CD4-positive, alpha-beta T cell (primary cell): ENCODE measurements at places on chromosomes 16 and 17.

DNA sequence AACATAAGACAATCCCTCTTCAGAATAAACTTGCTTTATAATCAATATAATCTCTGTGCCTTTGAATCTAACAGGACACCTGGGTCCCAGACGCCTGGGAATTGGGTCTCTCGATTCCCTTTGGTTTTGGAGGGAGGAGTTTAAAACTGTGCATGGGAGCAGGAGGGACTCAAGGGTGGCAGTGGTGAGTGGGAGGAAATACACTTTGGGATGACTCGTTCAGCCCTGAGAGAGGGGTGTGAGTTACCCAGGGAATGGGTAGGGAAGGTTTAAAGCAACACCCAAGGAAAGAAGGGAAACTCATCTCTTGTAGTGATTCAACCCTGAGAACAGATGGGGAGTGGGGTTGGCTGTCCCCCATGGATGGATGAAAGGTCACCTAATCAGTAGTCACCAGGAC, 1.6 kb downstream of the RANGRF start:
- DNase-seq, result no peak

DNA sequence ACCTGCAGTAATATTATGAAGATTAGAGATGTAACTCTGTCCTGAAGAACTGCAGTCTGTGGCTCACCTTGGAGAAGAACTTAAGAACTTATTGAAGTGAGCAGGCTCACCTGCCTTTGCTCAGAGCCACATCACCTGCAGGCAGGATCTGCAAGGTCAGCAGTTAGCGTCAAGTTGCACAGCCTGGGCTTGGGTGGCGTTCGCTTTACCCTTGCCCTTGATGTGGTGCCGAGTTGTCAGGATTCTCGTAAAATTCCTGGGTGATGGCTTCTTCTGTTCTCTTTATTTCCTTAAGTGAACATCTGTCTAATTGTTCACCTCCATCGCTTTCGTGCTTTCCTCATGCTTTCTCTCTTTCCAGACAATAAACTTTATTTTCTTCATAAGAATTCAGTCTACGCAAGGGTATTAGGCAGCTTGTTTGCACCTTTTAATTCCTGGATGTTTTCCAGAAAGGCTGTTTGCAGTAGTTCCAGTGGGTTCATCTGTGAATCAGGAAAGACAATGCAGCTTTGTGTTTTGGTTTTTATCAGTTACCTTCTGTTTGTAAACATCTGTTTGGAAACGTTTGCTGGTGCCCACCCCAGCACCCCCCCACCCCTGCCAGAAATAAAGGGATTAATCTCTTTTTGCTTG, 254.3 kb downstream of the WWOX start:
- DNase-seq, result no peak

DNA sequence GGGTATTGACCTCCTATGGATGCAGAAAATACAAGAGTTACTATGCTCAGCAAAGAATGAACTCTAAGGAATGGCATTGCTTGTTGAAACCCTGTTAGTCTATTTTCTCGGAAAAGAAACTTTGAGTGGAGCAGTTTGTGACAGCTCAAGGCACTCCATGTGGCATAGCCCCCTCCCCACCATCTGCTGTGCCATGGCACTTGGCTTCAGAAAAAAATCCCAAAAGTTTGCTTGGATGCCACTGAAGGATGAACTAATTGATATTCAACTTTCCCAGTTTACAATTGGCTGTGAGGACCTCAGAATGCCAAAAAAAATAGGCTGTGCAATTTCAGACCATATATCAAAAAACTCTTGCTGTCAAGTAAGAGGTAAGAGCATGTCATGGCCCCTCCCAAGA, 1.8 kb downstream of the KRT31 start:
- no peak for DNase-seq

DNA sequence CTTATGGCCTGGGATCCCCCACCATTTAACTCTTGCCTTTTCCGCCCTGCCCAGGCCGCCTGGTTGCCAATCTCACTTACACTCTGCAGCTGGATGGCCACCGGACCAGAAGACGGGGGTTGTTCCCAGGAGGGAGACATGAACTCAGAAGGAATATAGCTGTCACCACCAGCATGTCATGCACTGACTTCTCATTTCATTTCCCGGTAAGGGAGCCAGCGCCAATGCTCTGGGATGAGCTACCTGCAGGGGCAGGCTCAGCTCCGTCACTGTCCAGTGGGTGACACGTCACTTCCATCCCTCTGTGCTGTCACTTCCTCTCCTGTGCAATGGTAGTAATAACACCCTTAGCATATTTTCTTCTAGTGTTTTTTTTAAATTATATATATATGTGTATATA, 26.7 kb downstream of the ITGAL start:
- DNase-seq, result no peak

DNA sequence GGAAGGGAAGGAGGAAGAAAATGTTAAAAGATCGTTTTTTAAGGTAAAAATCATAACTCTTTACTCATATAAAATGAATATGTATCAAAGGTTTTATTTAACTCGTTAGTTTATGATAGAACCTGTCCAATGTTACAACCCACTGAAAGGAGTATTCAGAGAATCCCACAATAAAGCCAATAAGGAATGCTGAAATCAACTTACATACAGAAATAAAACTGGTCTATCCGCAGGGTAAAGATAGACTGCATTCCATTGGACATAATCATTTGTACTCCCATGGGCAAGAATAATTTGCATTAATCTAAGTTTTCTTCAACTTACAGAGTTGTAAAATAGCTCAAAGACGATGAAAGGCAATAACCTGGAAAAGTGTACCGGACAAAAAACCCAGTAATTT, 17.9 kb upstream of the BEAN1 start:
- DNase-seq, result no peak

DNA sequence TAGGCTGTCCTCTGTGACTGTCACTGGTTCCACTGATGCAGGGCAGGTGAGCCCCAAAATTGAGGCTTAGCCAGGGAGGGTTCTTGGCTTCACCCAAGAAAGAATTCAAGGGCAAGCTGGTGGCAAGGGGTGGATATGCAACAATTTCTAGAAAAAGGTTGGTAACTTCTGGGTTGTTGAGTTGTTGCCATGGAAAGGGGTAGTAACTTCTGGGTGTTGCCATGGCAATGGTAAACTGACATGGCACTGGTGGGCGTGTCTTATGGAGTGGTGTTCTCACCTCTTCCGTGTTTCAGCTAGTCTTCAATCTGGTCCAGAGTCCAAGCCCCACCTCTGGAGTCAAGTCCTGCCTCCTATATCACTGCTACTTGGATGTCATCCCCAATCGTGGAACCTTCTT, 9.5 kb upstream of the GUCY2D start:
- no peak for DNase-seq

DNA sequence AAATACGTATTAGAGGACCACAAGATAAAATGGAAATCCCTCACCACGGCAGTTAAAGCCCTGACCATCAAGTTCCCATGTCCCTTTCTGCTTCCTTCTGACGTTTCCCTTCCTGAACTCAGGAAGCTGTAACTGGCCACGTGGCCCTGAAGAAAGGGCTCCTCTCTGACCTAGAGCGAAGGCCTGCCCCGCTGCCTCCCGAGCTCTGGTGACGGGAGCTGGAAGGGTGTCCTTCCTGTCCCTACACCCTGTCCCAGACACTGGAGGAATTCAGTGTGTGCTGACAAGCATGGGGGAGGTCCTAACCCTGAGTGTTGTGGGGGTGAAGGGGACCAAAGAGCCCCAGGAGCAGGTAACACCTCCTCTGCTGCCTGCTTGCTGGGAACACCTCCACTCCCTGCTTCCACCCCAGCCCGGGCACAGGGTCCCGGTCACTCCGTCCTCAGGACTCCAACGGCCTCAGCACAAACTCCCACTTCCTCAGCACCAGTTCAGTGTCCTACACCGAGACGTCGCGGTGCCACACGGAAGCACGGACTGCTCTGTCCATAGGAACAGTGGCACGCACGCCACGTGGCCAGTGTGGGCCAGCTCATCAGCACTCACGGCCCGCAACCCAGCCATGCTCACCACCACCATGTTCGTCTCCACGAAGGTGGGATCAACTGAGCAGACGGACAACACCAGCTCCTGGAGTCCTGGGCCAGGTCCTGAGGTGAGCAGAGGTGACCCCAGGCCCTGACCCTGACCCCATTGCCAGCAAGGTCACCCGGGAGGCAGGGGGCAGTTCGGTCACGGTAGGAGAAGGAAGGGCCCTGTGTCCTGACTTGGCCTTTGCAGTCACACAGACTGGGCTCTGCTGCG, 16.9 kb downstream of the TMEM235 start:
- DNase-seq, result no peak

GRCh38 chr17:49110509-49110908, 22.1 kb upstream of the B4GALNT2 start:
- DNase-seq, result no peak

DNA sequence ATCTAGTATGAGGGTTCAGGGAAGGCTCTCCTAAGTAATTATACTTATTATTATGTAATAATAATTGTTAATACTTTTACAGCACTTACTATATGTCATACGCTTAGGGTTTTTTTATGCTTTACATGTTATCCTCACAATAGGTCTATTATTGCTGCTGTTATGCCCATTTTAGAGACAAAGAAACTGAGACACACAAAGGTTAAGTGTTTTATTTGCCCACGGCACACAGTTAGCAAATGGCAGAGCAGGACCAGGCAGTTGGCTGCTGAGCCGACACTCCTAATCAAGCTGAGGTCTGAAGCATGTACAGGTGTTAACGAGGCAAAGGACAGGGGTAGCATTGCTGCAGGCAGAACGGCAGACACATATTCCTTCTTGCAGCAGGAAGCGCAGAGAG, 443.5 kb downstream of the GRIN2A start:
- no peak for DNase-seq

- DNase-seq, result no peak
Measured at GRCh38 chr17:19018600-19018950, 14.0 kb upstream of the FAM83G start.

DNA sequence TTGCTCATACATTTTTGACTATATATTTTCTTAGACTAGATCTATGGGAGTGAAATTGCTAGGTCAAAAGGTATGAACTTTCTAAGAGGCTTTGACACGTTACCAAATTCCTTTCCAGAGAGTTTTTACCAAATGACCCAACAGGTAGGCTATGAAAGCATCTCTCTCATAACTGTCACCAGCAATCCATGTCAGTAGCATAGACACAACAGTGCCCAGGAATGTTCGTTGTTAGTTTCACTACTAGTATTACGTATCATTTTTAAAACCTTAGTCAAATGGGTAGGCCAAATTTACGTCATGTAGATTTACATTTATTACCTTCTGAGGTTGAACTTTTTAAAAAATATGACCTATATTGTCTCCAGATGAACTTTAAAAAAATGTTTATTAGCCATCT, 66.8 kb downstream of the MARCHF10 start:
- no peak for DNase-seq

GRCh38 chr17:55693254-55694216, 29.1 kb downstream of the TMEM100 start:
- no peak for DNase-seq

DNA sequence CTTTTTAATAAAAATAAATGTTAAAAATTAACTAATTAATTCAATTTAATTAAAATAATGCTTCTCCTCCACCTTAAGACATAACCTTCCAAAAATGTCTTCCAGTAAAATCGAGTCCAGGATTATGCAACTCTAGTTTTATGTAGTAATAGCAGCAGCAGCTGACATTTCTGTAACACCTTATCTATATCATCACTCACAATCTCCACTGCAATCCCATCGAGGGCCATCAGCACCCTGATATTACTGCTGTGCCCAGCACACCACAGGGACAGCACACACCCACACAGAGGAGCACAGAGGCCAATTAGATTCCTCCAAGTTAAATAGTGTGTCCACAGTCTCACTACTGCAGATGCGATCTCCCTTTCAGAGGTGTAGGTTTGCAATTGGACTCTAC, 2.9 kb downstream of the RPH3AL start:
- no peak for DNase-seq

DNA sequence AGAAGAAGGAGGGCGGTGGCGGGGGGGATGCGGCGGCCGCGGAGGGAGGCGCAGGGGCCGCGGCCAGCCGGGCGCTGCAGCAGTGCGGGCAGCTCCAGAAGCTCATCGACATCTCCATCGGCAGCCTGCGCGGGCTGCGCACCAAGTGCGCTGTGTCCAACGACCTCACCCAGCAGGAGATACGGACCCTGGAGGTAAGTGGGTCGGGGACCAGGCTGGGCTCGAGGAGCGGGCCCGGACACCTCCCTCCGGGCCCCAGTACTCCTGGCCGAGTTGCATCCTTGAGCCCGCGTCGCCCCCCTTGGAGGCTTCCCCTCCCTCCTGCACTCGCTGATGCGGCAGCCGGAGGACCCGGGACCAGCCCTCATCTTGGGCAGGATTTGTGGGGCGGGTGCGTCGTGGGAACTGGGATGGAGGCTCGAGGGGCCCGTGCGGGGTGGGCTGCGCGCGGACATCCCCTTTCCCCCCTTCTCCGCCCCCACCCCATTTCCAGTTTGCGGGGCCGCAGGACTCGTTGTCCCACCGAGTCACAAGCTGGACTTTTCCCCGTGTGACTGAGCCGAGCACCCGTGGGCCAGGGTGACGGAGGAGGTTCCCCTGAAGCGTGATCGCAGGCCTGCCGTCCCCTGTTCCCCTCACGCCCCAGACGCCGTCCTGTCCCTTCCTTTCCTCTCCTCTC, 572 bp downstream of the KSR1 start:
- no peak for DNase-seq

DNA sequence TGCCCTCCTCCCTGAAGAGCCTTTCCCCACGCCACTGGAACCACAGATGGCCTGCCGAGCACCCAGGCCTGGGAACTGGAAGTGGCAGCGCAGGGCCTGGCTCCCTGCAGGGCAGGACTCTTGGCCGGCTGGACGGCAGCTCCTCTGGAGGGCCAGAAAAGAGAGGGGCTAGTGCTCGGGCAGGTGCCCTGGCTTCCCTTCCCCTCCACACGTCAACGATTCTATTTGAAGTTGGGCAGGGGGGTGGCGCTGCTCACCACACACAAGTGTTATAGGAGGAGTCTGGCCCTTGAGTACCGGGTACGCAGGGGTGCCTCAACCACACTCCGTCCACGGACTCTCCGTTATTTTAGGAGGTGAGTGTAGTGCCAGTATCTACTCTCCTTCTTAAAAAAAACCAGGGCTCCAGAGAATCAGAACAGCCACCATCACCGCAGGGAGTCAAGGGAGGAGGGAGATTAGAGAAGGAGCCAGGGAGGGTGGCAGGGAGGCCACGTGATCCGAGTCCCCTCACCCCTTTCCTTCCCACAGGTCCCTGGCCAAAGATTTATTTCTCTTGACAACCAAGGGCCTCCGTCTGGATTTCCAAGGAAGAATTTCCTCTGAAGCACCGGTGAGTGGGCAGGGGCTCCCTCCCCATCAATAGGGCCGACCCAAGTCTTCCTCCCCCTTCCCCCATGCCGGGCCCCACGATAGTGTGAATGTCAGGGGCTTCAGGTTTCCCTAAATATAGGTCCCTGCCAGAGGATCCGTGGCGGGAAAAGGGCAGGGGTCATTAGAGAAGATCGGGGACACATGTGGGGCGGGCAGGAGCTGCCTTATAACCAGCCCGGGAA, 1.4 kb upstream of the ALDOA start:
- peak; percentile 54 for DNase-seq

DNA sequence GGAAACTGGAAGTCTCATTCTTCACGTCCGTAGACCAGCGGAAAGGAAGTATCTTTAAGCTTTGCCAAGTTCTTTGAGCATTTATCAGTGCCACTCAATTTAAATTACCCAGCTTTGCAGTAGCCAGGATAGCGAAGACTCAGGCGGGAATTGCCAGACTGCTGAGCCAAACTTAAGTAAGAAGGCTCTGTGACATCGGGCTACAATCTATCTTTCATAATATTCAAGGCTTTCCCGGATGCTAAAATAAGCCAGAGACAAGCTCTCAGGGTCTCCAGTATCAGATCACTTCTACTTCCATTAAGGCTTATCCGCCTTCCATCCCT, 436 bp upstream of the BRIP1 start:
- no peak for DNase-seq

GRCh38 chr16:88438084-88438870, 14.8 kb upstream of the ZFPM1 start:
- DNase-seq, result no peak

- no peak for DNase-seq
Measured at GRCh38 chr16:30777591-30778297, 9.3 kb downstream of the ZNF629 start.
